ENCODE measurements at places on chromosomes 2 and 18.
A peak's percentile ranks its signal among the peaks of the same experiment; 100 is the strongest.

- no peak for DNase-seq
Observed at GRCh38 chr18:41540237-41540871, 414.7 kb upstream of the PIK3C3 start.

DNA sequence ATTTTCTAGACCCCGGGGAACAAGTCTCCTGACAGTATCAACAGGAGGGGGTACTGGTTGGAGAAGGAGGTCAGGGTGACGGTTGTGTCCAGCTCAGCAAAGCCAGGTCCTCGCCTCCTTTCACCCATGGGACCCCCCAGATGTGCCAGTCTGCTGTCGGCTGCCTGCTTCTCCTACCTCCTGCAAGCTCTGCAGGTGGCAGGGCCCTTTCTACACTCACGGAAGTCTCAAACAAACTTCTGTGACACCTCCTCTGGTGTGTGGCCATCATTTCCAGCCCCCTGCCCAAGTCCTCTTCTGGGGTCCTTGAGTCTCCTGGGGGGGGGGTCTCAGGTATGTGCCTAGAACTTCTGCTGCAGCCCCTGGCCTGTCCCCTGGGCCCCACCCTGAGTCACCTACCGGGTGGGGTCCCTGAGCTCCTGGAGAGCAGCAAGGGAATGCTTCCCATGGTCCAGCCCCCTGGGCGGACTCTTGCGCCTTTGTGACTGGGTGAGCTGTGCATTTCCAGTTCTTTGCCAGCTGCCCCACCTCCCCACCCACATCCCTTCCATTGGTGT is 12.8 kb downstream of the SH3RF3 start:
- no peak for DNase-seq

DNA sequence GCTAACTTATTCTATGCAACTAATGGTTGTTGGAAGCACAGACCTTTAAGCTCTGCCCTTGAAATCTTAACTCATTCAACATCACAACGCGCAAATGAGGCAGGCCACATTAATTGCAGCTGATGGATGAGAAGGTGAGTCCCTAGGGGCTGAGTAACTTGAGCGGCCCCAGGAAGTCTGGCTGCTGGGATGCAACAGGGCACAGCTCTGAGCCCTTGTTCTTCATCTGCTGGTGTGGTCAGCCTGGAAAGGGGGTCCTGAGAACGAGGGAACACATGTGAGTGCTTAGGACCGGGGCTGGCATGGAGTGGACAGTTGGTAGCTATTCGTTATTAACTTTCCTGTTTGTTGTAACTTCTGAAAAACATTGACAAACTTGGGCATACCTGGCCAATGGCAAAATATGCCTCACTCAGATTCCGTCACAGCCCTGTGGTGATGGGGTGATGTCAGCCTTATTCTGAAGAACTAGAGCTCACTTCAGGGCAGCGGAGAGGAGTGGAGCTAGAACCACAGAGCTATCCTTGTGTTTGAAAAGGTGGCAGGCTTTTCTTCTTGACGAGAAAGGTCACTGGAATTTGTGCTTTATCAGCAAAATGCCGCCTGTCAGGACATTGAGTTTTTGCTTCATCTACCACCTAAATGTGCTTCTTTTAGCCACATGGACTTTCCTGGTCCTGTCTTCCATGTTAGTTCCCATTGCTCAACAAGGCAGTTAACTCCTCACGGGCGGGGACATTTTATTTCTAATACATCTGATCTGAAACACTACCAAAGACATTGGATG is 145.9 kb upstream of the FHL2 start:
- DNase-seq, result peak; percentile 29

DNA sequence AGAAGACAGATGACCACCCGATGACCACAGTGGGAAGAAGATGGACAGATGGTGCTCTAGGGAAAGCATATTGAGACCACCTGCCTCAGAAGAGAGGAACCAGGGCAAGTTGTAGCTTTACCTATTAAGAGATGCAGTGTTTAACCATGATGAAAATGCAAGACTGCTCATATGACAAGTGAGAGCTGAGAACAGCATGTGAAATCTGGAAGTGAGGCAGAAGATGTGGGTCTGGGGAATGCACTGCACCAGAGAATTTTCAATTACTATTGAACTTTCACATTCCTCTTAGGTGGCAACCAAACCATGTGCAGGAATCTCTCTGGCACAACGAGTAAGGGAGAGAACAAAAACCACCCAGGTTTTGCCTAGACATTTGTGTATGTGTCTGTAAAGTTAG is 184.8 kb upstream of the CRIM1 start:
- DNase-seq, result no peak

- no peak for DNase-seq
Observed at GRCh38 chr18:70249118-70249517, 39.7 kb upstream of the SOCS6 start.

- DNase-seq, result no peak
Observed at GRCh38 chr18:46294318-46294717, 190.1 kb downstream of the HAUS1 start.

DNA sequence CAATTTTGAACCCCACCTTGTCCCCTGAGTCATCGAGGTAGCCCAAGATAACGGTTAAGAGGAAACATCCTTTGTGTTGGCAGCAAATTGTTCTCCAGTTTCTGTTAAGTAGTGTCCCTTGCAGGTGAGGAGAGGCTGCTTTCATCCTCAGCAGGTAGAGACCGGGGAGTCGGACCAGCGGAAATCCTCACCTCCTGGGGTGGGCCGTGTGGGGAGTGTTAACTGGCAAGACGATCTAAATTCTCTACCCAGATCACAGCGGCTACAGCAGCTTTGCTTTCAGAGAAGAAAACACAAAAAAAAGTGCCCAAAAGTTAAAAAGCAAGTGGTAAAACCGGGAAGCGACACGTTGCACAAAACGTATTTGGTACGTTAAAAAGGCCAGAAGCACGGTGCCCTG is 63.2 kb downstream of the ADI1 start:
- DNase-seq, result no peak

DNA sequence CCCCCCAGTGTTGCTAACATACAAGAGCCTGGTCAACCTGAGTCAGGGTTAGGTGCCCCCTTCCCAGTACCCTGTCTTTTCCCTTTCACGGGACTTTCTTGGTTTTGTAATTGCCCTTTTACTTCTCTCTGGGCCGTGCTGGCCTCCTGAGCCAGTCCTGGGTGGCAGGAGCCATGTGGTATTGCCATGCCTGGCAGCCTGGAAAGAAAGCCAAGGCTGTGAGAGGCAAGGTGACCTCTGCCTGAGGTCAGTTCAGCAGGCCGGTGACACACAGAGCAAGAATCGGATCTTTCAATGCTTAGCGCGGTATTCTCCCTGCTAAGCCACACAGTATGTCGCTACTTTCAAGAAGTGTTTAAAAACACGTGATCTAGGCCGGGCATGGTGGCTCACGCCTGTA is 52.3 kb downstream of the C18orf63 start:
- DNase-seq, result no peak

GRCh38 chr18:62106271-62106670 is 80.6 kb downstream of the PIGN start:
- no peak for DNase-seq

- DNase-seq, result no peak
Observed at GRCh38 chr18:65363011-65363410, 387.8 kb upstream of the CDH7 start.

GRCh38 chr2:219629976-219630695 is 2.7 kb downstream of the SLC4A3 start:
- DNase-seq, result no peak

GRCh38 chr2:143720095-143720664 is 591.0 kb downstream of the ARHGAP15 start:
- DNase-seq, result no peak

GRCh38 chr18:3777122-3777521 is 327.1 kb downstream of the TGIF1 start:
- DNase-seq, result no peak

- DNase-seq, result no peak
Observed at GRCh38 chr18:47110492-47111274, 39.6 kb downstream of the HDHD2 start.

- no peak for DNase-seq
Observed at GRCh38 chr2:61478086-61478485, 7.2 kb upstream of the USP34 start.

- DNase-seq, result no peak
Observed at GRCh38 chr2:191705084-191705483, 27.1 kb downstream of the NABP1 start.

- DNase-seq, result no peak
Observed at GRCh38 chr2:96642564-96643360, at the start of gene FER1L5. Gene FER1L5, plus strand, starts transcription at chr2:96642764. Its CDS starts 73 bp downstream, at chr2:96642837.
